ENCODE measurements at places on chromosomes 12 and 14.

- DNase-seq: no peak
Observed at GRCh38 chr12:41634091-41634490, 446.0 kb downstream of the PDZRN4 start.

DNA sequence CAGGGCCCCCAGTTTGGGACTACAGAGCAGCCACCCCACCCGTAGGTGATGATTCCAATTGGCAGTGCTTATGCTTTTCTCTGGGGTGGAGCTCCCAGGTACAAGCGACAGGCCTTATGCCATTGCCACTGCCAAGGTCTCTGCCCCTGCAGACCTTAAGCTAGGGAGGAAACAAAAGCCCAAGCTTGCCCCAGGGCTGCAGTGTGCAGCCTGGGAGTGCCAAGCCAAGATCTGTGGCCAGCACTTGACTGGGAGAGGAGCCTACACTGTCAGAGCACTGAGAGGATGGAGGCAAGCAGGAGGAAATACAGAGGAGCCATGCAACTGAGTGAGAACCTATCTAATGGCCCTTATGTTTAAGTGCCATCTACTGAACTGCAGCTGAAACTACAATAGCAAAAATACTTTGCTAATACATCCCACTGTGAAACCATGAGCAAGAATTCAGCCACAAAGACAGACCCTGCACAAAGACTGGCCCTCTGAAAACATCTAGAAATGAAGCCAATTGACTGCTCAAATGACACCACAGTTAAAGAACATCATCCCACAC, 17.7 kb upstream of the ASCL1 start:
- no peak for DNase-seq

GRCh38 chr12:15168026-15168678, 53.1 kb downstream of the RERG start:
- DNase-seq: no peak

- no peak for DNase-seq
Observed at GRCh38 chr12:50538182-50538581, 33.4 kb downstream of the DIP2B start.

DNA sequence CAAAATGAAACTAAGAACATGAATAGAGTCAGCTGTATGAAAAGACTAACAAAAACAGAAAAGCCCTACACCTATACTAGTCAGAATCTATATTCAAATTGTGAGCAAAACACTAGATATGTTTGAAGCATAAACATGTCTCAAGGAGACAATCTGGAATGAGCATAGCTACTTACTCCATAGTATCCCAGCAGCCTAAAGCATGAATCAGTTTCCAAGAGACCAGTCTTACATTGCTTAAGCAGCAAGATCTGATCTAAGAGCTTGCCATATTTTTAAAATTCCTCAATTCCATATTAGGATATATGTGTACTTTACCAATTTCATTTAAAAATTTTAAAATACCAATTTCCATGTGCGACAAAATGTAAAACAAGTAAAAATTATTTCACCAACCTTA, 7.7 kb downstream of the CAPS2 start:
- no peak for DNase-seq

GRCh38 chr12:54419088-54419887, at the start of gene ITGA5:
ITGA5 (minus strand) TSS chr12:54419266; CDS start chr12:54419198, 68 bp downstream.
- no peak for DNase-seq

DNA sequence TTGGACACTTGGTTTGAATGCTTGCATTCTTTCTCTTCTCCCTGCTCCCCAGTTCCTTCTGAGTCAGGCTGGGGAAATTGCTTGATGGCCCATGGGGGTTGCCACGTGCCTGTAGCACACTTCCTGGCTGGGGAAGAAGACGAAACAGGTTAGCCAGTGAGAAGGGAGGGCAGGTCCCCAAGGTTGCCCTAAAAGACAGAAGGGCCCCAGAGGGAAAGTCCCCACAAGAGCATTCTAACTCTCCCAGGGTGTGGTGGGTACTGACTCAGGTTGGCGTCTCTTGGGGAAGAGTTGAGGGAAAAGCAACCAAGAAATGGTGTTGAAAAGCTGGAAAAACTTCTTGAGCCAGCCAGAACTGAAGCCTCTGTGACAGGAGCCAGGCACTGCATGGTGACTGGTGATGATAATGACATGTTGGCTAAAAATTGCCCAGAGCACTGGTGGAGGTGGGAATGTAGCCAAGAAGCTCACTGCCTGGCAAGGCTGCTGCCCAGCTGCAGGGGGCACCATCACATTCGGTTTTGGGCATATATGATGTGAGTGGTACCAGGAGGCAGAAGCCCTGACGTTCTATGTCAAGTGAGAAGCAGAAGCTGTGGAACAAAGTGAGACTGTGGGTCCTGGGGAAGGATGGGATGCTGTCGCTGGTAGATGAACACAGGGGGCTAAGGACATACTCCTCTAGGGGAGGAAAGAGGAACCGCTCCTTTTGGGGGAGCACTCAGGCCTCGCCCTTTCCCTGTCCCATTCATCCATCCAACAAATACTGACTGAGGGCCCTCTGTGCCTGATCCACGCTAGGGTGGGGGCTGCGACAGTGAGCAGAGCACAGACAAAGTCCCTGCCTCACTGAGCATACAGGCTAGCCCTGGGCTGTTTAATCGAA, 8.1 kb upstream of the RABGGTA start:
- DNase-seq: no peak

GRCh38 chr12:66048835-66049537, 81.6 kb downstream of the LLPH start:
- no peak for DNase-seq

- DNase-seq: no peak
Observed at GRCh38 chr12:113571713-113572112, 100.0 kb upstream of the LHX5 start.

GRCh38 chr12:45658020-45658419, 71.5 kb upstream of the ARID2 start:
- DNase-seq: no peak

DNA sequence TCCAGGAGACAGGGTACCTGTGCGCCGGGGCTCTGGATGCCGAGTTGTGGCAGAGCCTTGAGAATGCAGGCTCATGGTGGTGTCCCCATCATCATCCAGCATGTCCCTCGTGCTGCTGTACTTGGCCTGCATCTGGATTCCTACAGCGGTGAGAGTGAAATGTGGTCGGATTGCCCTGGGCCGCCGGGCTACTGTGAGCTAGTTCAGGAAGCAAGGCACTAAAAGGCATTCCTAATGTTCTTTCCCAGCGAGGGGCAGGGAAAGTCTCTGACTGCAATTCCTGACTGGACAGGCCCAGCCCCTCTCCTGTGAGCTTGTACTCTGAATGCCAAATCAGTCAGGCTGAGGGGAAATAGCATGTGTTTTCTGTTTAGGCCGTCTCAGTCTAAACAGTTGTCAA, at the start of gene CLEC1A:
TSS of gene CLEC1A (minus strand) at position 195 of the 400 bp plus-strand sequence. CDS start at position 132, 63 bp downstream.
- DNase-seq: no peak

GRCh38 chr12:4220536-4221257, 52.9 kb upstream of the CCND2 start:
- DNase-seq: no peak

DNA sequence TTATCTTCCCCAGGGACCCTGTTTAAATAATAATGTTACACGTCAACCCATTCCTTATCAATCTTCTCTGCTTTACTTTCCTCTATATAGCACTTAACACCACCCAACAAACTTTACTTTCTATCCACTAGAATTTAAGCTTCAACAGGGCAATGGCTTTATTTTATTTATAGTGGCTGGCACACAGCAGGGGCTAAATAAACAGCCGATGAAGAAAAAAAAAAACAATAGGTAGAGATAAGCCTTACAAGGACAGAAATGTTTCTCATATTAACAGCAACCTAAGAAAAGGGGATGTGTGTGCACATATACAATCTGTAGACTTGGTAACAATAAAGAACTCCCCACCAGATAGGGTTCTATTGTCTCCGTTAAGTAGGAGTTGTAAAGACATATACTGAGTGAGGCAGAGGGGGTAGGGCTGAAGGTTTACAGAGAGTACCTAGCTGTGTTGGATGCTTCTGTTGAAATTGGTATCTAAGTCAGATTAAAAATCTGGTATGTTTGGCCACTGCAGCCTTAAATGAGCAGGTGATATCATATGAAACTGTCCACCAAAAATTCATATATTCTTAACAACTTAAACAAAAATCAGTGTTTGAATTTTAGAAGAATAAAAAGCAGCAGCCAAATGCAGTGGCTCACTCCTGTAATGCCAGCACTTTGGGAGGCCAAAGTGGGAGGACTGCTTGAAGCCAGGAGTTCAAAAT, 24.7 kb upstream of the AP4S1 start:
- DNase-seq: no peak

GRCh38 chr14:99544991-99545390, 59.0 kb downstream of the CCDC85C start:
- DNase-seq: no peak

DNA sequence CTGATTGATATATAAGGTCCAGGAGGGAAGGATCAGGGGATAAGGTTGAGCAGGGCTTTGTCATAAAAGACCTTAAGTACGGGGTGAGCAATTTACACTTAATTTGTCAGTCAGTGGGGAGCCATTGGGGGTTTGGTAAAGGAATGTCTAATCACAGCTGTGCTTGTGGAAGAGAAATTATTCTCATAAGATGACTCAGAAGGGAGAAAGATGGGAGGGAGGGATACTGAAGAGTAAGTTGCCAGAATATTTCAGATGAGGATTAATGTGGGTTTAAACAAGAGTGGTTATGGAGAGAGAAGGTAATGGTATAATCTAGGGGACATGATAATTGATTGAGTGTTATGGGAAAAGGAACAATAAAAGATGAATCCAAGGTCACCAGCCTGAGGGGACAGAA, 500.1 kb upstream of the CCDC196 start:
- DNase-seq: no peak

GRCh38 chr12:131620946-131621681, 89.8 kb upstream of the SFSWAP start:
- no peak for DNase-seq

- no peak for DNase-seq
Observed at GRCh38 chr14:106094654-106095189, 568.3 kb downstream of the TMEM121 start.

DNA sequence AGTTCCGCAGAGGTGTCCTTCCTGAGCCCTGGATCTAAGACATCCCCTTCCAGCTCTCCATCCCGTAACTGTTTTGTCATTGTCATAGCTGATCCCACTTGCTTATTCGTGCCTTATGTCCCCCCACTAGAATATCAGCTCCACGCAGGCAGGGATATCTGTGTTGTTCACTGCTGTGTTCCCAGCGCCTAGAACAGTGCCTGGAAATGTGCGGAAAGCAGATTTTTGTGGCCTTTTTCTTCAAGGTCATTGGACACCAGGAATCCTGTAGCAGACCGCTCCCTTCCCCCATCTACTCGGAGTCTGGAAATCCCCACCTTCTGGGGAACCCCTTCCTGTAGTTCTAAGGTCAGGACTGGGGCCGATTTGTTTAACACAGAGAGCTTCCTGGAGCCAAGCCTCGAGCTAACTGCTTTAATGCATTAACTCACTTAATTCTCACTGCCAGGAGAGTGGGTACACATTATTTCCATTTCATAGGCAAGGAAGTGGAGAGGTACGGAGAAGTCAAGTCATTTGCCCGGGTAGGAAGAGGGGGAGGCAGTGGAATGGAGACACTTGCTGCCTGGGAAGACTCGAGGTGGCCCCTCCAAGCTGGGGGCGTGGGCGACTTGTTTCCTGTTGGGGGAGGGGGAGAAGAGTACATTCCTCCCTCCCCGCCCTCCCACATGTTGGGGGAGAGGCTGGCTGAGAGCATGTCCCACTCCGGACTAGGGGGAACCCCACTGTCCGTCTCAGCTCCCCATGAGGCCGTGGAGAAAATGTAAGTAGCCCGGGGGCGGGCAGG, 1.2 kb upstream of the SH2B3 start:
- DNase-seq: peak; percentile 74

DNA sequence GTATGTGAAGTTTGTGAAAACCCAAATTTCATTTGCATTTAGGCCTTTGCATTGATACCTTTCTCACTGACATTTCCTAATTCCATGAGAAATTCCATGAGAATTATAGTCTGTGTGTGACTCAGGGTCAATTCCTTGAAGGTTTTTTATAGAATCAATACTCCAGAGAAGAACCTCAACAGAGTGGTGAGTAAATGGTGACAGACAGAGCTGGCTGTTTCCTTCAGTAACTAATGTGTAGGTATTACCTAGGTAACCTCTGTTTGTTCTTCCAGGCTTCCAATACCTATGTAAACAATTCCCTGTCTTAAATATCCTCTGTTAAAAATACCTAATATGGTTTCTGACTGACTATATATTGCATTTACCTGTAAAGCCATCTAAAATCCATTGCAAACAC, 117.0 kb downstream of the TTC8 start:
- no peak for DNase-seq

GRCh38 chr12:80353254-80353653, 90.8 kb upstream of the PTPRQ start:
- no peak for DNase-seq

DNA sequence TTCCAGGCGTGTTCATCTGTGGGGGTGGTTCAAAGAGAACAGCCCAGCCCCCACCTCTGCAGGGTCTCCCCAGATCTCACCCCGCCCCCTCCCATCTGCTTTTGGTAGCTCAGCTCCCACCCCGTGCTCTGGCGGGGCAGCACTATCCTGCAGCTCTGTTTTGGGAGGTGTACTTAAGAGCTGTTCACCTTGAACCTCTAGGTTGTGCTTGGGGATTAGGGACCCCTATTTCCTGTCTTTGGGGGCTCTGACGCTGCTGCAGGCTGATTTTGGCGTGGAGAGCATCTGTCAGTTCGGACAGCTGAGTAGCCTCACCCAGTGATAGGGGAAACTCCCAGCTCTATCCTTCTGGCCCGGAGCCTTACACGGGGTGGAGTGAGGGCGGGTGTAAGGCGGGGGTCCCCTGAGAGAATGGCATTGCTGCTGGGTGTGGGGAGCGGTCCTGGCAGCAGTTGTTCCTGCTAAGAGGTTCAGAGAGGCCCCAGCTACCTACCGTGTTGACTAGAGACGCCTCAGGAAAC, 765 bp downstream of the TMEM120B start:
- DNase-seq: no peak

- no peak for DNase-seq
Observed at GRCh38 chr14:24705840-24706239, 71.8 kb upstream of the GZMB start.

GRCh38 chr14:72377016-72377415, 444.8 kb downstream of the RGS6 start:
- no peak for DNase-seq

DNA sequence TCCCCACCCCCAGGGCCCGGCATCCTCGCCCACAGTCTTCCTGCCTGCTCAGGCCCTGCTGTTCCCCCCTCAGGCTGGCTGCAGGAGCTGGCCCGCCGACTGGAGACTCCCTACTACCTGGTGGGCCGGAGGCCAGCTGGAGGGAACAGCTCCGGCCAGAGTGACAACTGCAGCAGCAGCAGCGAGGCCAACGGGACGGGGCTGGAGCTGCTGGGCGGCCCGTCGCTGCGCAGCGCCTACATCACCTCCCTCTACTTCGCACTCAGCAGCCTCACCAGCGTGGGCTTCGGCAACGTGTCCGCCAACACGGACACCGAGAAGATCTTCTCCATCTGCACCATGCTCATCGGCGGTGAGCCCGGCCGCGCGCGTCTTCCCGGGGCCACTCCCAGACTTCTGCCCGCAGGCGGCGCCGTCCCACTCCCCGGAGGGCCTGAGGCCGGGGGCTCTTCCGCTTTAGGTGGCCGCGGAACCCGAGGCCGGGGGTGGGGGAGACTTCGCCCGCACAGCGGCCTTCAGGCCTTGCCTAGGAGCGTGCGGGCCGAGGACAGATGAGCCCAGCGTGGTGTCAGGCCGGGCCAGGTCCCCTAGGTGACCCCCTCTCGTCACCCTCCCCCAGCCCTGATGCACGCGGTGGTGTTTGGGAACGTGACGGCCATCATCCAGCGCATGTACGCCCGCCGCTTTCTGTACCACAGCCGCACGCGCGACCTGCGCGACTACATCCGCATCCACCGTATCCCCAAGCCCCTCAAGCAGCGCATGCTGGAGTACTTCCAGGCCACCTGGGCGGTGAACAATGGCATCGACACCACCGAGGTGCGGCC, 10.2 kb downstream of the KCNH3 start:
- no peak for DNase-seq

- no peak for DNase-seq
Observed at GRCh38 chr12:44384136-44384535, 492.0 kb downstream of the NELL2 start.
